ENCODE measurements at places on chromosomes 4 and X. TPM values are rescaled to one million over a fixed set of nuclear protein-coding genes. Genes with fewer than 3 reads are reported as not detected.

FAM47A gene
- total RNA-seq, result not detected

PLCXD1 gene
- 72.0 TPM for total RNA-seq

NRK gene
- not detected for total RNA-seq

IL9R gene
- total RNA-seq, result 5.2 TPM

ODAPH gene
- total RNA-seq, result not detected

- no peaks in the 10 kb centered on the region for H3K27me3 ChIP-seq
- no peak for DNase-seq
- peaks cover 54% of the 10 kb centered on the region for H3K4me1 ChIP-seq
- H3K27ac ChIP-seq, result peak overlapping the region; percentile 86
- peak overlapping the region; percentile 87 for H3K4me3 ChIP-seq
- H3K36me3 ChIP-seq, result no peaks in the 10 kb centered on the region
Observed at GRCh38 chr4:107989162-107989536, 540 bp upstream of the HADH start.

BTC gene
- total RNA-seq, result not detected

DNA sequence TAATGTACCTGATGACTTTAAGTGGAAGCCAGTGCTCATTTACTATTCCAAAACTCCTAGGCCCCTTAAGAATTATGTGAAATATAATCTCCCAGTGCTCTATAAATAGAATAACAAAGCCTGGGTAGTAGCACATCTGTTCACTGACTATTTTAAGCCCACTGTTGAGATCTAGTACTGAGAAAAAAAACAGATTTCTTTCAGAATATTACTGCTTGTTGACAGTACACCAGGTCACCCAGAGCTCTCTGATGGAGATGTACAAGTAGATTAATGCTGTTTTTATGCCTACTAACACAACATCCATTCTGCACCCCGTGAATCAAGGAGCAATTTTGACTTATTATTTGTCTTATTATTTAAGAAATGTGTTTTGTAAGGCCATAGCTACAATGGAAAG is 75.7 kb downstream of the FAM47C start:
- H3K4me1 ChIP-seq, result no peaks in the 10 kb centered on the region
- H3K4me3 ChIP-seq, result no peak overlapping the region
- no peaks in the 10 kb centered on the region for H3K27me3 ChIP-seq
- no peak overlapping the region for H3K27ac ChIP-seq

DNA sequence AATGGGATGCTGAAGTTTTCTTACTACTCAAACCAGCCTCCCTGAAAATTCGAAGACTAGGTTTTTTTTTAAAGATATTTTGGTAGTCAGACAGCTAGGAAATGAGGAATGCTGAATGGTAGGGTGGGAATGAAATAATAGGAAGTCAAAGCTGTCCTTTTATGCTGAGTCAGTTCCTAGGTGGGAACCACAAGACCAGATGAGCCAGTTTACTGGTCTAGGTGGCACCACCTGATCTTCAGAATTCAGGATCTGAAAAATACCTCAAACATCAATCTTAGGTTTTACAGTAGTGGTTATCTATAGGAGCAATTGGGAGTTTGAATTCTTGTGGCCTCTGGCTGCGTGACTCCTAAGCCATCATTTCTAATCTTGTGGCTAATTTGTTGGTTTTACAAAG is 183.1 kb upstream of the GALNT7 start:
- no peak overlapping the region for H3K27ac ChIP-seq
- H3K36me3 ChIP-seq, result no peaks in the 10 kb centered on the region
- no peaks in the 10 kb centered on the region for H3K27me3 ChIP-seq
- DNase-seq, result no peak
- no peaks in the 10 kb centered on the region for H3K4me1 ChIP-seq
- H3K4me3 ChIP-seq, result no peak overlapping the region

GRCh38 chr4:42151568-42152506 is 618 bp downstream of the BEND4 start:
- H3K36me3 ChIP-seq, result peaks cover 6% of the 10 kb centered on the region
- peak; percentile 41 for DNase-seq
- H3K4me3 ChIP-seq, result peak overlapping the region; percentile 89
- H3K27me3 ChIP-seq, result peaks cover 60% of the 10 kb centered on the region

- H3K36me3 ChIP-seq, result peaks cover 3% of the 10 kb centered on the region
- H3K4me3 ChIP-seq, result no peak overlapping the region
- peaks cover 22% of the 10 kb centered on the region for H3K27me3 ChIP-seq
- DNase-seq, result no peak
- no peaks in the 10 kb centered on the region for H3K4me1 ChIP-seq
Observed at GRCh38 chrX:72475338-72475737, 97.3 kb downstream of the HDAC8 start.

GRCh38 chr4:6848717-6849305 is 60.8 kb upstream of the TBC1D14 start:
- H3K27ac ChIP-seq, result no peak overlapping the region
- DNase-seq, result no peak
- no peaks in the 10 kb centered on the region for H3K27me3 ChIP-seq
- peaks cover 3% of the 10 kb centered on the region for H3K4me1 ChIP-seq
- peaks cover 52% of the 10 kb centered on the region for H3K36me3 ChIP-seq
- no peak overlapping the region for H3K4me3 ChIP-seq

GRCh38 chr4:84825701-84826341 is 140.7 kb downstream of the WDFY3 start:
- no peak for DNase-seq
- no peaks in the 10 kb centered on the region for H3K4me1 ChIP-seq
- H3K27me3 ChIP-seq, result no peaks in the 10 kb centered on the region

DNA sequence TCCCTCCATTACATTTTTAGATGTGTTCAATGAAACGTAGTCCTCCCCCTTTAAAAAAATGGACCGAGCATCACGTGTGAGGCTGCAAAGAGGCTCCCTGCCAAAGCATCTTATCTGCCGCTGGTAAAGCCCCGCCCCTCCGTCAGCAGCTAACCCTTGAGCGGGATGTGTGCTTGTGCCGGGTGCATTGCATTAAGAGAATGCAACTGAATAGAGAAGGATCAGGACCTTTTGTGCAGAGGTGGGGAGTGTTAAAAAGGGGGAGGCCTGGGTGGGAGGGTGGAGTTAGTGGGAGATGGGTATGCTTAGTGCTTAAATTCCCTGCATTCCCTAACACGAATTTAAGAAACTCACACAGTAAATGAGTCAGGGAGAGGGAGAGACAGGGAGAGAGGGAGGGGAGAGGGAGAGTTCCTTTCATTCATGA is 66.0 kb downstream of the TBL1X start:
- peaks cover 29% of the 10 kb centered on the region for H3K4me1 ChIP-seq
- peak; percentile 46 for DNase-seq
- H3K4me3 ChIP-seq, result peak overlapping the region; percentile 41
- H3K27ac ChIP-seq, result no peak overlapping the region
- H3K27me3 ChIP-seq, result no peaks in the 10 kb centered on the region
- H3K36me3 ChIP-seq, result no peaks in the 10 kb centered on the region

NEXMIF gene
- total RNA-seq, result 0.24 TPM

DNA sequence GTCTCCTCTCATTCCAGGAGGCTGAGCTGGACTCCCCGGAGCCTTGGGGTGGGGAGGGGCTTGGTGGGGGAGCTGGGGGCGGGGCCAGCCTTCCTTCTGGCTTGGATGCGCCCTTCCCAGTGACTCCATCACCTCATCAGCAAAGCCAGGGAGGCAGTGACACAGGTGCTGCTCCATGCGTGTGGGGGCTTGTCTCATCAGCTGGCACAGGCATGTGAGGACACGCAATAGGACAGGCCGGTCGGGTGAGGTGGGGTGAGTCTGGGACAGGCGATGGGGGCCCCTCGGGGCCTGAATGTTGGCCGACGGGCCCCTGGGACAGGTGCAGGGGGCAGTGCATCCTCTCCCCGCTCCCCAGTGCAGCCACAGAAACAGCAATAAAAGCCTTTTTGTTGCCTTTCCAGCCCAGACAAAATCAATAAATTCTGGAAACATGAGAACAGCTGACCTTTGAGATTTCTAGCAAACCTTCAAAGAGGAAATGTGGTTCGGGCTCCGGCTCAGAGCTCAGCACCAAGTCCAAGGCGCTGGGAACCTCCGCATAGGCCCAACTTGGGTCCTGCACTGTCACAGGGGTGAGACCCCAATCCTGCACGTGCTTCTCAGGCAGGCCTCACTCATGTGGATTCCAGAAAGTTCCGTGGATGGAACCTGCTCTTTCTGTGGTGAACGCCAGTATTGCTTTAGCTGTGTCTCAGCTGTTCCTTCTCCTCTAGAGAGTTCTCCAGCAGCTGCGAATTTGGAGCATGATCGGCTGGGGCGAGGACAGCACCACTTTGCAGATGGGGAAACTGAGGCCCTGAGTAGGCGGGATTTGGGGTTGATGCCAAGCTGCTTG is 18.5 kb downstream of the ADRA2C start:
- no peak overlapping the region for H3K27ac ChIP-seq
- DNase-seq, result no peak
- H3K27me3 ChIP-seq, result no peaks in the 10 kb centered on the region
- H3K36me3 ChIP-seq, result no peaks in the 10 kb centered on the region

DNA sequence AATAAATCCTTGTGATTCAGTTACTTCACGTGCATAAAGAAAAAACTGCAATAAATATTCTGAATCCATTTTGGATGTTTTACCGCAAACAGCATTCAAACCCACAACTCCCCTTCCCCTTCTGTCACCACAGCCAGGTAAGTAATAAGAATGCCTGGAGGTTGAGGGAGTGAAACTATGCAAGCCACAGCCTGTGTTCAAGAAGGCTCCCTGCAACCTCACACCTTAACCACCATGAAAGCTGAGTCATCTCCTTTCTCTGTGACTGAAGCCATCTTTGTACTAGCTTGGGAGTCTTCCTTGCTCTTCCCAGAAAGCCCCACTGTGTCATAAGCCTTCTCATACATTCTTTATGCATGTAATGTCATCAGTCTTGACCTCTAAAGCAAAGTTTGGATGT is 297.0 kb upstream of the PUDP start:
- peaks cover 7% of the 10 kb centered on the region for H3K27me3 ChIP-seq
- peak; percentile 17 for DNase-seq
- no peaks in the 10 kb centered on the region for H3K36me3 ChIP-seq
- H3K4me3 ChIP-seq, result no peak overlapping the region
- H3K27ac ChIP-seq, result no peak overlapping the region
- H3K4me1 ChIP-seq, result peaks cover 6% of the 10 kb centered on the region

- no peak overlapping the region for H3K4me3 ChIP-seq
- no peaks in the 10 kb centered on the region for H3K36me3 ChIP-seq
- no peak for DNase-seq
Observed at GRCh38 chrX:104987063-104987462, 233.4 kb downstream of the TEX13A start.

ETDA gene
- not detected for total RNA-seq

- no peak overlapping the region for H3K27ac ChIP-seq
- no peaks in the 10 kb centered on the region for H3K4me1 ChIP-seq
- H3K4me3 ChIP-seq, result no peak overlapping the region
- no peak for DNase-seq
- no peaks in the 10 kb centered on the region for H3K27me3 ChIP-seq
- no peaks in the 10 kb centered on the region for H3K36me3 ChIP-seq
Observed at GRCh38 chr4:92099861-92100260, 203.9 kb upstream of the GRID2 start.

DNA sequence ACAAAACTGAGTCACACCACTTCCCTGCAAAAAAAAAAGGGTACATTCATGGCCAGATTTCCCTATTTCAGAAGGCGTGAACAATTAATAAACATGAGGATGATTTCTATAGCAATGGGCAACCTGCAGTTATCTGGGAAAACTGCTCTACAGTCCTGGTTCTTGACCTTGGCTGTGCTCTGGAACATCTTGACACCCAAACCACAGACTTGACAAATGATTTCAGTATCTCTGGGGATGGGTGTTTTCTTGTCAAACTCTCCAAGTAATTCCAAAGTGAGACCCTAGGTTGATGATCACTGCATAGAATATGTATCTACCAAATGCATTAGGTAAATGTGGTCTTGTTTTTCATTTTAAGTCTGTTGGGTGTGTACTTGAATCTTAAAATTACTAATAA is 2.0 kb downstream of the DAPP1 start:
- DNase-seq, result no peak

Data from activated T-cell treated with anti-CD3 and anti-CD28 coated beads, Interleukin-2, amount 50 U/mL, for 72 hours (primary cell).